ENCODE measurements at places on chromosomes 7 and 10.

DNA sequence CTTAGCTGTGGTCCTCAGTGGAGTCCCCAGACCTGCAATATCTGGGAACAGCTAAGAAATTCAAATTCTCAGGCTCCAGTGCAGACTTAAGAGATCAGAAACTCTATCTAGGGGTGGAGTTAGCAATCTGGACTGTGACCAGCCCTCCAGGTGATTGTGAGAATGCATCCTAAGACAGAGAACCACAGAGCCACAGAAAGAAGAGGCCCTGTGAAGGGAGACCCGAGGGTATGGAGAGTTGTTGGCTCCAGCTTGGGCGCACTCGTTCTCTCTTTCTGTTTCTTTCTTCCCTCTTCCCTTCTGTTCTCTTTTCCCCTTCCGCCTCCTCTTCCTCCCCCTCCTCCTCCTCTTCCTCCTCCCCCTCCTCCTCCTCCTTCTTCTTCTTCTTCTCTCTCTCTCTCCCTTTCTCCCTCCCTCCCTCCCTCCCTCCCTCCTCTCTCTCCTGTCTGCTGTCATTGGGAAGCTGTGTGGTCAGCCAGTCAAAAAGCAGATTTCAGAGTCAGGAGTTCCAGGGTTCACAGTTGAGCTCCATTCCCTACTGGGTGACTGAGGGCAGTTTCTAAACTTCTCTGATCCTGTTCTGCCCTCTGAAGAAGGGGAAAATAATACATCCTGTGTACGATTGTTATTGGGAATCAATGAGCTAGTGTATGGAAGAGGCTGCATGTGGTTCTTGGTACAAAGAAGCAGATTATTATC lies 62.1 kb upstream of the STEAP1B start:
- DNase-seq = peak; percentile 44

- no peak for DNase-seq
Measured at GRCh38 chr10:3438606-3439005, 266.0 kb upstream of the PITRM1 start.

DNA sequence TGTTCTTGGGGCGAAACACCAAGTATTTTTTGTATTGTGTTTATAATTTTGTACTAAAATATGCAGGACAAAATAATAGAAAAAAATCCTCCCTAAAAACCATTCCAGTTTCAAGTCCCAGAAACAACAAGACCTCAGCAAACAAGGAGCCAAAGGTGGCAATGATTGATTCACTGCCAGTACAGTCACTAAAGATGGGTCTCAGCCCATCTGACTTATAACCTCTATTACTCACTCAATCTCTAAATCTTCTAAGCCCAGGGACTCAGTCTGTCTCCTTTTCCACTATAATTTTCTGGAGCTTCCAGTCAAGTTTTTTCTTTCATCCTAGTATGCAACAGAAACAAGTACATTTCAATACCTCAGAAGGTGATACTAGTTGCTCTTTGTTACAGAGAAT lies 33.3 kb downstream of the SNX13 start:
- DNase-seq = no peak

- peak; percentile 32 for DNase-seq
Measured at GRCh38 chr7:93015101-93015778, 102.5 kb downstream of the SAMD9 start.

DNA sequence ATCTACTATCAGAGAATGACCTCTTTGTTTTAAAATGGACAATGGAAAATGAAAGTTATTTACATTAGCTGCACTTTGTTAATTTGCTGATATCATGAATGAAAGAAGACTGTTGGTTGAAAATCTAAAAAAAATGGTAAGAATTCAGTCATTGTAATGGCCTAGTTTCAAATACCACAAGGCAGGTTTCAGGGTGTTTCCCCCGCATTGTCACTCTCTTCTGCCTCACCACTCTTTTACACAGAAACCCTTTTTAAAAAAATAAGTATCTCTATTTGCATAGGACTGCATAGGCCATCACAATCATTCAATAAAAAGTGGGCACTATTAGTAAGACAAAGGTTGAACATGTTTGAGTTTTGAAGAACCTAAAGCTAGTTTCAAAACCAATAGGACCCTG lies 737.1 kb downstream of the INHBA start:
- DNase-seq = no peak

DNA sequence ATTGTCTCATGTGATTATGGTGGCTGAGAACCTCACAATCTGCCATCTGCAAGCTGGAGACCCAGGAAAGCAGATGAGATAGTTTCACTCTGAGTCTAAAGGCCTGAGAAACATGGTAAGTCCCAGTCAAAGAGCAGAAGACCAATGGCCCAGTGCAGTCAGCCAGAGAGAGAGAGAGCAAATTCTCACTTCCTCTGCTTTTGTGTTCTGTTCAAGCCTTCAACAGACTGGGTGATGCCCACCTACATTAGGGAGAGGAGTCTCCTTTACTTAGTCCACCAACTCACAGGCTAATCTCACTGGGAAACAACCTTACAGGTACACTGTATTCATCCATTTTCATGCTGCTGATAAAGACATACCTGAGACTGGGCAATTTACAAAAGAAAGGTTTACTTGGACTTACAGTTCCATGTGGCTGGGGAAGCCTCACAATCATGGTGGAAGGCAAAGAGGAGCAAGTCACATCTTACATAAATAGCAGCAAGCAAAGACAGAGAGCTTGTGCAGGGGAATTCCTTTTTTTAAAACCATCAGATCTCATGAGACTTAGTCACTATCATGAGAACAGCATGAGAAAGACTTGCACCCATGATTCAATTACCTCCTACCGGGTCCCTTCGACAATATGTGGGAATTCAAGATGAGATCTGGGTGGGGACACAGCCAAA lies 4.7 kb upstream of the FRMPD2 start:
- no peak for DNase-seq

Data from left hindlimb (tissue), 1 donor.